ENCODE measurements at places on chromosomes 7 and 10.

- DNase-seq: no peak
These were observed 34.1 kb upstream of the SFRP5 start for GRCh38 chr10:97805949-97806348.

DNA sequence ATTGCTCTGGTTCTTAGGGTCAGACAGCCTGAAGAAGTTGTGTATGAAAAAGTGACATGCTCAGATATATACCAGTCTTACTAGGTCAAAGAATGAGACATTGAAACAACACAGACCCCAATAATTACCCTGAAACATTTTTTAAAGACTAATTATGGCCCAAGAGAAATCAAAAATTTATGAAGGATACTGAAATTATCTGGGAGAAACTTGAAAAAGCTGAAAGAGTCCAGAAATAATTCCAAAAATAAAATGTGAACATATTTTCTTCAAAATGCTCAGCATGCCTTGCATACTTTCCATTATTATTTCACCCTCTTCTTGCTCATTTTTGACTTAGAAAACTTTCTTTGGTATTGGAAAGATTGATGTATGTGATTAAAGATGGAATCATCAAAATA lies 198.9 kb upstream of the CCDC6 start:
- no peak for DNase-seq

DNA sequence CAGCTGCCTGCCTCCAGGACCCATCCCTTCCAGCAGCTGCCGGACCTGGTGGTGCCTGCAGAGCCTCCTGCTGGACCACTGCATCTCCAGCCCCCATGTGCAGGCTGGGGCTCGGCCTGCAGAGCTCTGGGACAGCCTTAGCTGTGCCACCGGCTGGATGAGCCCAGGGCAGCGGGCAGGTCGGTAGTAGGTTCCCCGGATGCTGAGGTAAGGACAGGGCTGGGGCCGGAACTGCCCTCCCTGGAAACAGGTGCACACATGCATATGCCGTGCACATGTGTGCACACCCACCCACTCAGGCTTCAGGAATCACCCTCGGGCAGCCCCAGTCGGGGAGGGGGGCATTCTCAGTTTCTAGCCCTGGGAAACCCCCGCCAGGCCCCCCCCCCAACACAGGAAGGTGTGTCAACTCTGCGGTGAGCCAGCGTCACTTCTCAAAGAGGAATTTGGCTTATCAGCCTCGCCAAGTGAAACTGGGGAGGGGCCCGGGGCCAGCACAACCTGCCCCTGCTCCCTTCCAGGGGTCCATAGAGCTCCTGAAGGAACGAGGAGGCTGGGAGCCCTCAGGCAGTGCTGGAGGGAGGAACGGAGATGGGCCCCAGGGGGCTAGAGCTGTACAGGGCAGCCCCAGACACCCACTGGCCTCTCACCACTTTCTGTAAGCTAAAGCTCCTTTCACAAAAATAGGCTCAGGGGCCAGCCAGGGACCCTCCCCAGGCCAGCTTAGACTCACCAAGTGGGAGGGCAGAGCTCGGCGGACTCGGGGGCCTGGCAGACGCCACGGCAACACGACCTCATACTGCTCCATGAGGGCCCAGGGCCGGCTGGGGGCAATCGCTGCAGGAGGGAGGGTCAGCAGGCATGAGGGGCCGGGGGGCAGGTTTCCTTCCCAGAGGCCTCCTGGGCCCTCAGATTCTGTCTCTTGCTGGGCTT lies 1.7 kb downstream of the ADAM8 start:
- no peak for DNase-seq

DNA sequence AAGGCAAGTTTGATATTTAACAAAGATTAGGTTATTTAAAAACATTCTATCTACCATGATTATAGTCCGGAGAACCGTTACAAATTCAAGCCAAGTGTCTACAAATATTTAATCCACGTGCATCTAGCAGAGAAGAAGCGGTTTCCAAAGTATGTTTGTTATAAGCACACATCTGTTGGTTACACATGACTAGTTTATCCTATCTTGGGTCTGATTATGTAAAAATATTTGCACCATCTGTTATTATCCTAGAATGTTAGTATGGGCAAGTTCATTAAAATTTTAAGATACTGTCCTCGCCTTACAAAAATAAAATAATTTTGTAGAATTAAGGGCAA lies 289.2 kb upstream of the VSTM2A start:
- DNase-seq: no peak

- no peak for DNase-seq
These were observed 85.5 kb downstream of the PARD3 start for GRCh38 chr10:34729619-34730018.

DNA sequence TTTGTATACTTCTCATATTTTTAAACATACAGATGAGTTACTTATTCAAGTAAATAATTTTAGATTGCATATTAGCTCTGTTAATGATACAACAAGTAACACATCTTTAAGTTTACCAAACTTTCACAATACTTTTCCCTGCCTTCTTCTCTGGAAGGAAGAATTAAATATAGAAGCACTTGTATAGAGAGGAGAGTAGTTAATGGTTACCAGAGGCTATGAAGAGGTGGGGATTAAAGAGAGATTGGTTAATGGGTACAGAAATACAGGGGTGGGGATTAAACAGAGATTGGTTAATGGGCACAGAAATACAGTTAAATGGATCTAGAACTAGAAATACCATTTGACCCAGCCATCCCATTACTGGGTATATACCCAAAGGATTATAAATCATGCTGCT lies 20.0 kb upstream of the UCN3 start:
- no peak for DNase-seq

DNA sequence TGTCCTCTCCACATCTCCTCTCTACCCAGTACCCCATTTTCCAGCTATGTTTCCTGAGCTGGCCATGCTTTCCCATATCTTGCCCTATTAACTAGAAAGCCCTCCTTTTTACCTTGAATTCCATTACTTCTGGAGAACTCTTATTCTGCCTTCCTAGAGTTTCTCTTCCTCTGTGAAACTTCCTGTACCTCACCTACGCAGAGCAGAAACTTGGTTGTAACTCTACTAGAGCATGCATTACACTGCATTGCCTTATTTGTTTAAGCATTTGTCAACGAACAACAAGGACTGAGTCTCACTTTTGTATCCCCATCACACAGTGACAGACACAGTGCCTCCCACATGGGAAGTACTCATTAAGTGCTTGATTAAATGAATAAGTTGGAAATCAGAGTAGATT lies 36.4 kb downstream of the VCL start:
- no peak for DNase-seq

- DNase-seq: no peak
These were observed 36.5 kb downstream of the C10orf71 start for GRCh38 chr10:49335364-49335972.

GRCh38 chr10:15585303-15585715 lies 134.4 kb downstream of the ITGA8 start:
- DNase-seq: no peak

DNA sequence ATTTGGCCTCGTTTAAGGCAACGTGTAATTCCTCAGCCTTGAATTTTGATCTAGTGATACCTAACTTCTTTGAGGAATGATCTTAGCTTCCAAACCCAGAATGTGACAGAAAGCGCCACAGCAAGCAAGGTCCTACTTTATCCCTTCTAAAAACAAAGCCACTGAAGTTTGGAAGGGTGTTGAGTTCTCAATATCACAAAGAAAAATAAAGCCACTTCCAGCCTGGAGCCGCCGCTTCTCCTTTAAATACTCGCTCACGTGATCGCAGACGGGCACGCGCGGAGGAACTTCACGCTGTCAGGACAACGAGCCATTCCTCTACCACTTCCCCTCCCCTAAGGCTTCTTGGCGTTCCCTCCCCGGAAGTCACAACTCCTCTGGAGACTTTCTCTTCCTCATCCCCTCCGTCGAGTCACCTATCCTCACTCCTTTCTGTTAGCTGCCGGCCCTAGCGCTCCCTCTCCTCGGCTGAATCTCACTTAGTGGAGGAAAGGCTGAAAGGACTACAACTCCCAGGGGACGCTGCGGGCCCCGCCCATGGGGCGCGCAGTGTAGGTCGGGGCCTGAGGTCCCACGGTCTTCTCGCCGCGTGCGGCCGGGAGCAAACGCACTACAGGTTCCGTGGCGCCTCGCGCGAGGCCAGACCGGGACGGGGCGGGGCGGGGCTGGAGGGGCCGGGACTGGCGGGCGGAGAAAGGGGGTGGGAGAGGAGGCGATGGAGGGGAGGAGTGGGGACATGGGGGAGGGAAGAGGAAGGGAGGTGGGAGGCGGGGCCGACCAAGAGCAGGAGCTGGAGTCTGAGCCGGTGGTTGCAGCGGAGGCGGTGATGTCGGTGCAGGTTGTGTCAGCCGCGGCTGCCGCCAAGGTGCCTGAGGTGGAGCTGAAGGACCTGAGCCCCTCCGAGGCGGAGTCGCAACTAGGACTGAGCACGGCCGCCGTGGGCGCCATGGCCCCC lies at the start of gene AHCYL2:
TSS of gene AHCYL2 (plus strand) at position 780 of the 955 bp plus-strand sequence.
- peak; percentile 97 for DNase-seq

- DNase-seq: no peak
These were observed 126.4 kb downstream of the CCDC3 start for GRCh38 chr10:12875100-12875499.

GRCh38 chr10:15742836-15743235 lies 23.1 kb upstream of the ITGA8 start:
- DNase-seq: no peak

DNA sequence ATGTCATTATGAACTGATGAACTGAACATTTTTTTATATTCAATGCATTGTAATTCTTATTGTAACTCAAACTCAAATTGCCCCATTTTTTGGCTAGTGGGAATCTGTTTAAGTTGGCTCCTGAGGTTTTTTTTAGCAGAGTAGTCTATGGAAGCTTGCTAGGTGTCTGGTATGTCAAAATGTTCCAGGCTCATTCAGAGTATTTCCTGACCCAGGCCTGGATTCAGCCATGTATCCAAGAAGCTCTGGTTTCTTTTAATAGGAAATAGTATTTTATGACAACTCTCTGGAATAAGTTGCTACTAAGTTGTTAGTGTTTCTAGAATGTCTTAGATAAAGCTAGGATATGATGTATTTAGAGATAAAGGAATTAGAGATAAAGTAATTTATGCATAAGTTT lies 288.0 kb downstream of the ARL4A start:
- no peak for DNase-seq

DNA sequence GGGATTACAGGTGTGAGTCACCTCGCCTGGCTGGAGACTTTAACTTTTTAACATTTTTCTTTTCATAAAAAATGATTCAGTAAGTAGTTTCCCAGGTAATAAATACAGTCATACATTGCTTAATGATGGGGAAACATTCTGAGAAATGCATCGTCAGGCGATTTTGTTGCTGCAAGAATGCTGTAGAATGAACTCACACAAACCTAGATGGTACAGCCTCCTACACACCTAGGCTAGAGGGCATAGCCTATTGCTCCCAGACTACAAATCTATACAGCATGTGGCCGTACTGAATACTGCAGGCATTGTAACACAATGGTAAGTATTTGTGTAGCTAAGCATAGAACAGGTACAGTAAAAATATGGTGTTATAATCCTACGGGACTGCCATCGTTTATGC lies 108.5 kb upstream of the SFMBT2 start:
- DNase-seq: no peak

DNA sequence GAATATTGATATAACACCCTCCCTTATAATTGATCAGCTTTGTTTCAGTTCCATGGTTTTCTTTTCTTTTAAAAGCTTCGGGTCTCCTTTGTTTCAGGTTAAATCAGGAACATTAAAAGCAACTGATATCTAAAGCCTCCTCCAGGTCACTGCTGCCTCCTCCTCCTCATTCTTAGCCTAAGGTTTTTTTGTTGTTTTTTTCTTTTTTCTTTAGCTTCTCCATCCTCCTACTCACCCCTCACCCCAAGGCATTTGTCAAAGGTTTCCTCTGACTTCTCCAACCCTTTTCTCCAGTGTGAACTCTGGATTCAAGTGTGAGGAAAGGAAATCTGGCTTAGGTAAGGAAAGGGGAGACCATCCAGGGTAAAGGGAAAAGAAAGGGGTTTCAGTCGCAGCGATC lies 420.2 kb upstream of the NFE2L3 start:
- no peak for DNase-seq

GRCh38 chr10:79438021-79438698 lies 7.3 kb downstream of the ZCCHC24 start:
- DNase-seq: no peak

- no peak for DNase-seq
These were observed 537.1 kb upstream of the FOXK1 start for GRCh38 chr7:4144811-4145510.

DNA sequence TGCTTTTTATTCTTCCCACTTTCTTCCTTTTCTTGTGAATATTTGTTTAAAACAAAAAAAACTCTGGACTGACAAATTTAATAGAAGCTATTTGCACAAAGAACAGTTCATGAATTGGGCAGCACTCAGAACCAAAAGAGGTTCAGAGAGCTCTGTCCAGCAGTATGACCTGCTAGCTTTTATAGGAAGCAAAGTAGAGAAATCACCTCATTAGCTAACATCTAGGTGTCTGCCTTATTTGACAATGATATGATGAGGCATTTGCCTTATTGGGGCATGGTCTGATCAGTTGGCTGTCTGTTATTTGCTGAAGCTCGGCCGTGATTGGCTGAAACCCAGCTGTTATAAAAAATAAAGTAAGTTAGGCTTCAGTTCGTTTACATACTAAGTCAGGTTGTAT lies 819 bp upstream of the TRIM4 start:
- DNase-seq: no peak

- no peak for DNase-seq
These were observed 174.8 kb downstream of the PTEN start for GRCh38 chr10:88038268-88038667.

GRCh38 chr7:136015638-136016037 lies 38.5 kb upstream of the MTPN start:
- no peak for DNase-seq
